Glutamatergic neuron (in vitro differentiated cells): ENCODE measurements at places on chromosomes 3 and 15. TPM values are rescaled to one million over a fixed set of nuclear protein-coding genes. Genes with fewer than 3 reads are reported as not detected.

IMPG2 gene
- 2.4 TPM for total RNA-seq

MAP1A gene
- total RNA-seq: 301 TPM

ZNF501 gene
- 6.2 TPM for total RNA-seq

ITIH1 gene
- not detected for total RNA-seq

GOLGA8H gene
- total RNA-seq: not detected

SLC2A2 gene
- not detected for total RNA-seq

AGBL1 gene
- 0.76 TPM for total RNA-seq

SUSD5 gene
- total RNA-seq: 2.0 TPM

ST3GAL6 gene
- total RNA-seq: 52.9 TPM

ALPK3 gene
- total RNA-seq: 6.8 TPM

SMCO1 gene
- total RNA-seq: not detected

SLITRK3 gene
- not detected for total RNA-seq

SKOR1 gene
- total RNA-seq: 4.0 TPM

SLC51A gene
- not detected for total RNA-seq

THOC7 gene
- total RNA-seq: 43.3 TPM

CHDH gene
- total RNA-seq: 0.61 TPM

GATM gene
- 51.2 TPM for total RNA-seq

FSIP1 gene
- total RNA-seq: 1.5 TPM

DPPA2 gene
- total RNA-seq: 0.42 TPM
